ENCODE measurements at places on chromosomes 6 and 20.

DNA sequence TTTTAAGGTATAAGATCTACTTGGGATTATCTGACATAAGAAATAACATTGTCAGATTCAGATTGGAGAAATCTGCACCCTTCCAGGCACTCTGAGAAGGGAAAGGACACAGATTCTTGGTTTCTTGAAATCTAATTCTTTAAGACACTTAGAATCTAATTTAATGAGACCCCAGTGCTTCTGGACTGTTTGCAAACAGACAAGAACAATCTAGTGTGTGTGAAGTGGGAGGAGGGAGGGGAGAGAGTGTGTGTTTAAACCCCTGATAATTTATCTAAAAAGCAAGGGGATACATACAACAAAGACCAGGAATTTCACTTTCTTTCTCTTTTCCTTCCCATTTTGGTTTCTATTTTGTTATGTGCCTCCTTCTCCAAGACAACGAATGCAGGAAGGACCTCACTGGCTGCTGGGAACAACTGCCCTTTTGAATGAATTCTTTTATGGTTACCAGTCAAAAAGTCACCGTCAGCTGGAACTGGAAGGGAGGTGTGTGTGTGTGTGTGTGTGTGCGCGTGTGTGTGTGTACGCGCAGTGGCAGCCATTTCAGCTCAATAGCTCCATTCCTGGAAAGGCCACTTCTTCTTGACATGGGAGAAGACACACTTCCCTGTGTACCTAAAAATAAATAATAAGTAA, 129.4 kb downstream of the BCAS1 start:
- peak; percentile 71 for DNase-seq

DNA sequence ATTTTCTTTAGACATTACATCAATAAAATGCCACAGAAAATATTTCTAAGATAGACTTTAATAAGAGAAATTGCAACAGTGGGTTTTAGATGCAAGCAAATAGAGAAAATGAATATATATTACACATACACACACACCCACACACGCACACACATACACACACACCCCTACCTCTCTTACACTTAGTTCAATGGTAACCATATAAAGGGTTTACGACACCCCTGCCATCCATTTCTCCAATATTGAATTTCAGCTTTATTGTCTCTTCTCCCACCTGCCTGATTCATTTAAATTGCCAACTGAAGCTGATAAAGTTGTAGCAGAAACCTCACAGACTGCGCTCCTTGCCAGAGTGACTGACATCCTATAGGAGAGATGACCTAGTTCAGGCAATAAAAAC, 154.6 kb downstream of the ADAT2 start:
- DNase-seq, result no peak

DNA sequence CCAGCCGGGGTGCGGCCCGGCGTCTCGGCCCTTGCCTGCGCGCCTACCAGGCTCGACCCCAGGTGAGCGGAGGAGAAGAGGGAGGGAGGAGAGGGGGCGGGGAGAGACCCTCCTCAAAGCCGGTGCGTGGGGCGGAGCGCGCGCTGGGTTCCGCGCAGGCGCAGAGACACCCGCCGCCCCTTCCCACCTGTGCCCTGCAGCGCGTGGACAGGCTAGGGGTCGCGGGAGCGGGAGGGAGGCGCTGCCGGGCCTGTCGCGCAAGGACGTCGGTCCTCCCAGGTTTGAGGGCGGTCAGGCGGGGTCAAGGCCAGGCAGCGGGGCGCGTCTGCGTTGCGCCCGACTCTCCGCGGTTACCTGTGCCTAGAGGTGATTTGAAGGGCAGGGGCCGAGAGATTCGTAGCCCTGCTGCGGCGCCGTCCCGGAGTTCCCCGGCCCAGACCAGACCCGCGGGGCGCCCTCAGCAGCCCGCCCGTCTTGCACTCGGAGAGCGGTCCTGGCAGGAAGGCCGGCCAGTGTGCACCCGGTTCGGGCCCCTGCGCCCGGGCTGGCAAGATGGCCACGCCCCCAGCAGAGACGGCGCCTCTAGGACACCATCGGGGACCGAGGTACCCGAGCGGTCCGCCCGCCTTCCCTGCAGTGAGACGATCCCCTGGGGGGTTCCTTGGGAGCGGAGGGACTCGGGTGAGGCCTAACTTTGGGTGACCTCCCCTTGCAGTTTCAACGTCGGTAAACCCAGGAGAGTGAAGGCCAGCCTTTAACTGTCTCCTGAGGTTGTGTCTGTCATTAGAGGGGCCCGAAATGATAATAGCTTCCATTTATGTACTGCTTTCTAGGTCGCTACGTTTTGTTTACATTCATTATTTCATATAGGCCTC, 546 bp downstream of the C6orf136 start:
- peak; percentile 25 for DNase-seq

DNA sequence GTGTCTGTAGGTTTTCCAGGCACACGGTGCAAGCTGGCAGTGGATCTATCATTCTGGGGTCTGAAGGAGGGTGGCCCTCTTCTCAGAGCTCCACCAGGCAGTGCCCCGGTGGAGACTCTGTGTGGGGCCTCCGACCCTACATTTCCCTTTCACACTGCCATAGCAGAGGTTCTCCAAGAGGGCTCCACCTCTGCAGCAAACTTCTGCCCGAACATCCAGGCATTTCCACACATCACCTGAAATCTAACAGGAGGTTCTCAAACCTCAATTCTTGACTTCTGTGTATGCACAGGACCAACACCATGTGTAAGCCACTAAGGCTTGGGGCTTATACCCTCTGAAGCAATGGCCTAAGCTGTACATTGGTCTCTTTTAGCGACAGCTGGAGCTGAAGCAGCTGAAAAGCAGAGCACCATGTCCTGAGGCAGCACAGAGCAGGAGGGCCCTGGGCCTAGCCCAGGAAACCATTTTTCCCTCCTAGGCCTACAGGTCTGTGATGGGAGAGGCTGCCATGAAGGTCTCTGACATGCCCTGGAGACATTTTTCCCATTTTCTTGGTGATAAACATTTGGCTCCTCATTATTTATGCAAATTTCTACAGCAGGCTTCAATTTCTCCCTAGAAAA, 253.3 kb downstream of the ERMARD start:
- no peak for DNase-seq

GRCh38 chr6:144283646-144284477, 1.3 kb upstream of the UTRN start:
- peak; percentile 80 for DNase-seq

- DNase-seq, result no peak
Observed at GRCh38 chr20:61982191-61982950, 83.3 kb downstream of the TAF4 start.

GRCh38 chr6:142031035-142031434, 101.7 kb upstream of the GJE1 start:
- DNase-seq, result no peak

- no peak for DNase-seq
Observed at GRCh38 chr6:42017021-42017643, 33.2 kb upstream of the TAF8 start.

DNA sequence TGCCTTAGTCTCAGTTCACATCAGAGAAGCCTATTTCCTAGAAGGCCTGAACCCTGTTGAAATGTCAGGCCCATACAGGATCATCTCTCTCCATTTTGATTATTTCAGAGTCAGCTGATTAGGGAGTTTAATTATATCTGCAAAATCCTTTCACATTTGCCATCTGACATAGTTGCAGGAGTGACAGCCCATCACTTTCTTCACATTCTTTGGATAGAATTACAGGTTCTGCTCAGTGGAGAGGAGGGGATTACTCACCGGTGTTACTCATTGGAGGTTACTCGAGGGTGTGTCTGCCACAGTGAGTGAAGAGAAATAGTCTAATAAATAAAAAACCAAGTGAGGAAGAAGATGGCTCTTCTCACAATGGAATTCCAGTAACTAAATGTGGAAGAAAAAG, 216.8 kb downstream of the TMEM242 start:
- DNase-seq, result peak; percentile 41

DNA sequence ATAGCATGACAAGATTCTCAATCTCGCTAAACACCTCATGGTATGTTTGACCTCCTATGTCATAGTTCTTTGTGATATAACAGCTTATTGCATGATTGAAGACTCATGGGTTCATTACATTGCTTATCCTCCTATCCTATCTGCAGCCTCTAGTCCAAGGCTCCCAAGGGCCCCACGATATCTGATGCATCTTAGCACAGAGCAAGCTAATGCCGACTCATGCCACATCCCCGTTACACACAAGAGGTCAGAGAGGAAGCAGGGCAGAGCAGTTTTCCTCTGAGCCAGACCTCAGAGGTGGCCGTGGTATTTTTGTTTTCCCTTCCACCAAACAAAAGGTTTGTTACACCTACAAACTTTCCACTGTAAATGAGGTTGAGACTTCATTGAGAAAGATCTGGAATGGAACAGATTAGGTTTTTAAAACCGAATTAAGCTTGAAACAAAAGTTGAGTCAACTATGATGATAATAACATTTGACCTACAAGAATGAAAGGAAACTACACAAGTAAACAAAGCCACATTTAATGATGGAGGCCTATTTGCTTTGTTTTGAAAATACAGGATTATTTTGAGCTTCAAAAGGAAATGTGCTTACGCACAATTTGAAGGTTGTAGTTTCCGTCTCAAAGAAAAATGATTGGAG, 133.9 kb upstream of the MYLIP start:
- no peak for DNase-seq

DNA sequence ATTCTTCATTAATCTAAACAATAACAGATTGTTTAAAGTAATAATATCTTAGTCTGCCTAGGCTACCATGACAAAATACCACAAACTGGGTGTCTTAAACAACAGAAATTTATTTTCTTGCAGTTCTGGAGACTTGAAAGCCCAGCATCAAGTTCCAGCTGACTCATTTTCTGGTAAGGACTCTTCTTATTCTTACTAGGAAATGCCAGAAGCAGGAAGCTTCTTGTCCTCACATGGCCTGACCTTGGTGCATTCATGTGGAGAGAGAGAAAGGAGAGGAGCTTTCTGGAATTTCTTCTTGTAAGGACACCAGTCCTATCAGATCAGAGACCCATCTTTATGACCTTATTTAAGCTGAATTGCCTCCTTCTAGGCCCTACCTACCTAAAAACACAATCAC, 110.5 kb downstream of the ANKRD60 start:
- no peak for DNase-seq

GRCh38 chr20:49854190-49854875, 41.7 kb downstream of the SLC9A8 start:
- DNase-seq, result no peak

DNA sequence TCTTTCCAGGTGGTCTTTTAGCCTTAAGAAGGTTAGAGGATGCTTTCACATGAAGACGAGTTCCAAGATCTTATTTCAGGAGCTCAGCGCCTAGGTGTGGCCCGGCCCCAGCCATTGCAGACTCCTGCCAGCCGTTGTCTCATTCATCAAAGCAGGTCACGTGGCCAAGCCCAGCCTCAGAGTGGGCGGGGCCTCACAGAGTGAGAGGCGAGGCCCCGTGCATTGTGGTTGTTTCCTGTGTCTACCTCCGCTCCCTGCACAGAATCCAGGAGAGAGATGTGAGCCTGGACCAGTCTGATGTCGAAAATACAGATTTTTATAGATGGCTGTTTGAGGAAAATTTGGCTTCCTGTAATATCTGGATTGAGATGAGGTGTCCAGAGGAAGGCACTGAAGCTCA, 49.2 kb upstream of the CST5 start:
- no peak for DNase-seq

GRCh38 chr6:37713529-37714119, 15.9 kb upstream of the MDGA1 start:
- DNase-seq, result no peak

GRCh38 chr6:13711324-13711732, 307 bp downstream of the RANBP9 start:
- DNase-seq, result no peak

DNA sequence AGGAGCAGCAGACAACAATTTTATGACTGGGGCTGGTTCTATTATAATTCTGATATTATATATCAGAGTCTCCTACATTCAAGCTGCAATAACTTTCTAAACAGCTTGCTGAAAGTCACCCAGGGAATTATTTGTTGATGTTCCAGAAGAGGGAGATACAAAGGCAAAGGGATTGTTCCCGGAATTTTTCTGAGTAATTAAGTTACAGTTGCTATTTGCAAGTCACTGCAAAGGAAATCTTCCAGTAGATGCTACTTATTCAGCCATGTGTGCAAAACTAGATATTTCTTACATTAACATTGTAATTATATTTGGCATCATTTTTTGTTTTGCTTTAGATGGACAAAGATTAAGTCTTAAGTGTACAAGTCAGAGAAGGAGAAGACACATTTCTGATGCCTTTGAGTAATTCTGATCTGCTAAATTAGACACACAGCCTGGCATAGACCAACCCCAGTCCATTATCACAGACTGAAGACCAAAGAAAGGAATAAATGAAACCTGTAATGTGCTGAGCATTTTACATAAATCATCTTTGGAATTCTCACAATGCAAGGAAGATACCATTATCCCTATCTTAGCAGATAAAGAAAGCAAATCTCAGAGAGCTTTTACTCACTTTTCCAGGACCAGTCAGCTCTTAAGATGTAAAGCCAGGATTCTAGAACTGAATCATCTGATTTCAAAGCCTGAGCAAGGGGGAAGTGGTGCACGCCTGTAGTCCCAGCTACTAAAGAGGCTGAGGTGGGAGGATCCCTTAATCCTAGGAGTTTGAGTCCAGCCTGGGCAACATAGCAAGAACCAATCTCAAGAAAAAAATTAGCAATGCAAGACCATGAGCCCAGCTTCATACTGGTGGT, 62.6 kb upstream of the AKAP12 start:
- DNase-seq, result peak; percentile 51

DNA sequence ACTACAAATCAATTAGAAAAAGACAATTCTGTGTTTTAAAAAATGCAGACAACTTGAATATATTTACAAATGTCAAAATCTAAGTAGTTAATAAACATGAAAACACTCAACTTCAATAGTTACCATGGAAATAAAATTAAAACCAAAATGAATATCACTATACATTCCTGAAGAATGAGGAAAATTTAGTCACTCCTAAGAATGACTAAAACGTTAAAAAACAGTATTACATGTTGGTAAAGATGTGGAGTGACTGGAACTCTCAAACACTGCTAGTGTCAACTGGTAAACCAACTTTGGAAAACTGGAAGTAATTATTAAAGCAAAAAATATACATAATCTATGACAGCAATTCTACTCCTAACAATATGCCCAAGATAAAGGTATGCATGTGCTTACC, 36.3 kb downstream of the AHI1 start:
- DNase-seq, result no peak

- DNase-seq, result no peak
Observed at GRCh38 chr6:41715795-41716515, 19.5 kb downstream of the TFEB start.

DNA sequence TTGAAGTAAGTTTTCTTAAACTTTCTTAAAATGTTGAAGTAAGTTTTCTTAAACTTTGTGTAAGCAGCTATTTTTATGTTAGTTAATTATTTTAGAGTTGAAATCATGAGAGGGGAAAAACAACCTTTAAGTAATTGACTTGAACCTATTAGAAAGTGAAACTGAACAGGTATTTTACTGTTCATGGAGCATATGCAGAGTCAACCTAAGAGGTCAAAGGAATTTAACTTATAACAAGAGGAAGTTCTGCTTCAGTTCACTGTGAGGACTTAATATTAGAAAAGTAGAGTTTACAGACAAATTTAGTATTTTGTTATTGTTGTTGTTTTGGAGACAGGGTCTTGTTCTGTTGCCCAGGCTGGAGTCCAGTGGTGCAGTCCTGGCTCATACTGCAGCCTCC, 38.0 kb downstream of the CDYL start:
- no peak for DNase-seq

- DNase-seq, result peak; percentile 57
Observed at GRCh38 chr6:54419885-54420284, 111.6 kb downstream of the TINAG start.

- no peak for DNase-seq
Observed at GRCh38 chr6:86959656-86960055, 22.3 kb downstream of the HTR1E start.
